ENCODE measurements at places on chromosomes 2 and 18.
A peak's percentile ranks its signal among the peaks of the same experiment; 100 is the strongest.

DNA sequence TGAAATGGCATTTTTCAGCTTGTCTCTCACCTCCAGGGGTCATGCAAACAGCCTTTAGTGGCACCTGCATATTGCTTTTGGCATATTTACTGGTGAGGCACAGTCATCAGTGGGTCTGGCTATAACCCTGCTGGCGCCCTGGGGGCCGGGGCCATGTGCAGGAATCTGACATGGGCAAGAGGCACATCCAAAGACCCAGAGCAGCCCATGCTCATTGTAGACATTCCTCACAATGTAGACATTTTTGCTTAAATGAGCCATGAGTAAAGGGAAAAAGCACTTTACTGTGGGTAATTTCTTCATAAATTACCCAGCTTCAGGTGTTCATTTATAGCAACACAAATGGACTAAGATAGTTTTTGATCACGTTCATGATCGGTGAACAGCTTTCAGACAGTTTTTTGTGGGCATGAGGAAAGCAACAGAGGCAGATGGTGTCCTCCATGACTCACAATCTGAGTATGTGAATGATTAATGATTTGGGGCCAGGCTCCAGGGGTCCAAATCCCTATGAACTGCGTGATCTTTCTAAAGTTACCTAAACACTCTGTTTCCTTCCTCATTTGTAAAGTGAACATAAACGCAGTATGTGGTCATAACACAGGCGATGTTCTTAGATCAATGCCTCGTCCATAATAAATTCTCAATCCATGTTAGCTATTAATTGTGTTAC, 85.8 kb downstream of the LIPG start:
- DNase-seq, result no peak

DNA sequence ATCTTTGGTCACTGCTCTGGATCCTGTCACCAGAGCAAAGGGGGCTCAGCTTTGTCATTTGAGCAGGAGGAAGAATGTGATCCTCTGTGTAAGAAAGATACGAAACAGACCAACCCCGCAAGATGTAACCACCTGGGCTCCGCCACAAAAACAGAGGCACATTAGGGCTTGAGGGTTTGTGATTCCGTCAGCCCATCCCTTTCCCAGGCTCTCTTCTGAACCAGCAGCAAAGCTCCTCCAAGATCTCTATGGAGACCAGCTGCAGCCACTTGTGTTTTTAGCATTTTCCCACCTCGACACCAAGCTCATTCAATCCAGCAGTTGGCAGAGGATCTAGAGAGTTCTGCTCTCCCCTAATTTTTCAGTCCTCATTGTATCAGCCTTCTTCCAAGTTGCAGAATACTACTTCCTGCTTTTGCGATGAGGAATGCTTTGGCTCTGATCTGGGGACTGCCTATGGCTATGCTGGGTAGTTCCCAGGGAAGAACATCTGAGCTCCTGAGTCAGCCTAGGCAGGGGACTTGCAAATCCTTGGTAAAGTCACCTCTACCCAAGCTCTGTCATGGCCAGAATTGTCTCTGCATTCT, 139.6 kb upstream of the RAB12 start:
- DNase-seq, result no peak

DNA sequence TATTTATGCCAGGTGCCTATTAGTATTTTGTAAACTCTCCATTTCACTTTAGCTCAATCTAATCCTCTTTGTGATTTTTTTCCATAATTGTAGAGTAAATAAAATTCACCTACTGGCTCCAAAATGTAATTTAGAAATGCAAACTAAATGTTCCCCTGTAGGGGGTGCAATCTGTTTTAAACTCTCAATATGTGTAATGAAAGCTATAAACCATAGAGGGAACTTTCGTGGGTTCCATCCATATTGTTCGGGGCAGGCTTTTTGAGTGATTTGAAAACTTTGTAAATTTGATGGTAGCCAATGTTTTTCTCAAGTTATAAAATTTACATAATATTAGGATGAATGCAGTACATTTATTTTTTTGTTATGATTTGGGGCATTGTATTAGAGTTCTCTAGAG, 49.4 kb downstream of the TSPYL6 start:
- DNase-seq, result no peak

GRCh38 chr18:13003466-13003896, 12.3 kb downstream of the CEP192 start:
- peak; percentile 75 for DNase-seq

- DNase-seq, result no peak
These were observed 132.7 kb upstream of the MYCN start for GRCh38 chr2:15807418-15808203.

- no peak for DNase-seq
These were observed 139.5 kb upstream of the SETBP1 start for GRCh38 chr18:44541159-44541558.

Measured in WTC11 (cell line).